CD8-positive, alpha-beta memory T cell (primary cell): ENCODE measurements at places on chromosomes 13 and 19.
A peak's percentile ranks its signal among the peaks of the same experiment; 100 is the strongest.

DNA sequence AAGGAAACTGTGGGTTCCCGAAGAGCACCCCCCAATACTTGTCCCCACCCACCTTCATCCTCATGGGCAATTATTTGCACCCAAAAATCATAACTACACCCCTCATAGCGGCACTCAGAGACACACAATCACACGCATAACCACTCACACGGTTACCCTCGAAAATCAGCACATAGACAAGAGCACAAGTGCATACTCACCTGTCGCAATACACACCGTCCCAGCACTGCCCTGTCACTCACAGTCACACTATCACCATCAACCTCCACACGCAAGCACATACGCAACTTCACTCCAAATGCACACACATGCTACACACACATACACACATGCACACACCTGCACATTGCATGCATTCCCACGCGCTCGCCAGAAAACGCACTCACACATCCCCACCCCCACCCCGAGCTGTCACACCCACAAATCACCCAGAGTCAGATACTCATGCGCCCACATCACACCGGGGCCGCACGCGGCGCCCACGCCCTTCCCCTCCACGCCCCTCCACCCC, 535 bp downstream of the COL5A3 start:
- no peak overlapping the region for H3K27ac ChIP-seq
- peaks cover 19% of the 10 kb centered on the region for H3K27me3 ChIP-seq
- H3K4me3 ChIP-seq: no peak overlapping the region
- H3K36me3 ChIP-seq: no peaks in the 10 kb centered on the region

DNA sequence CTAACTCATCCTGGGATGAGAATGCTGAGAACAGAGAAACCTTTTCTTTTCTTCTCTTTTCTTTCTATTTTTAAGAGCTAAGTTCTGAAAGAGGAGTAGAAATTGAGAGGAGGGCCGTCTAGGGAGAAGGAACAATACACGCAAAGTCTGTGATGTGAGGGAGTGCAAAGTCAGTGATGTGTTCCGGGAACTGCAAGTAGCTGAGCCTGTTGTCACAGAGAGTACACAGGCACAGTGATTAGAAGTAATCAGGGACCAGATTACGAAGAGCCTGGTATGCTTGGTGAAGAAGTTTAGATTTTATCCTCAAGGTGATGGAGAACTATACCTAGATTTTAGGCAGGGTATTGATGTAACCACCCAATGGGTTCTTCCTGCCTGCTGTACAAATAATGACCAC, 32.0 kb upstream of the CXCL17 start:
- no peak for DNase-seq
- no peaks in the 10 kb centered on the region for H3K27me3 ChIP-seq
- no peaks in the 10 kb centered on the region for H3K36me3 ChIP-seq
- no peak overlapping the region for H3K27ac ChIP-seq

- H3K4me1 ChIP-seq: peaks cover 33% of the 10 kb centered on the region
- DNase-seq: no peak
- H3K4me3 ChIP-seq: no peak overlapping the region
- H3K27me3 ChIP-seq: no peaks in the 10 kb centered on the region
- H3K27ac ChIP-seq: no peak overlapping the region
Measured at GRCh38 chr19:48615231-48616040, 560 bp upstream of the FAM83E start.

GRCh38 chr19:4516199-4516938, 1.9 kb downstream of the PLIN4 start:
- H3K27me3 ChIP-seq: no peaks in the 10 kb centered on the region
- H3K27ac ChIP-seq: no peak overlapping the region
- DNase-seq: no peak
- no peak overlapping the region for H3K4me3 ChIP-seq

GRCh38 chr19:40933025-40933424, 51.0 kb upstream of the CYP2A7 start:
- no peaks in the 10 kb centered on the region for H3K36me3 ChIP-seq
- no peaks in the 10 kb centered on the region for H3K27me3 ChIP-seq
- no peak overlapping the region for H3K4me3 ChIP-seq
- no peaks in the 10 kb centered on the region for H3K4me1 ChIP-seq
- H3K27ac ChIP-seq: no peak overlapping the region
- no peak for DNase-seq

DNA sequence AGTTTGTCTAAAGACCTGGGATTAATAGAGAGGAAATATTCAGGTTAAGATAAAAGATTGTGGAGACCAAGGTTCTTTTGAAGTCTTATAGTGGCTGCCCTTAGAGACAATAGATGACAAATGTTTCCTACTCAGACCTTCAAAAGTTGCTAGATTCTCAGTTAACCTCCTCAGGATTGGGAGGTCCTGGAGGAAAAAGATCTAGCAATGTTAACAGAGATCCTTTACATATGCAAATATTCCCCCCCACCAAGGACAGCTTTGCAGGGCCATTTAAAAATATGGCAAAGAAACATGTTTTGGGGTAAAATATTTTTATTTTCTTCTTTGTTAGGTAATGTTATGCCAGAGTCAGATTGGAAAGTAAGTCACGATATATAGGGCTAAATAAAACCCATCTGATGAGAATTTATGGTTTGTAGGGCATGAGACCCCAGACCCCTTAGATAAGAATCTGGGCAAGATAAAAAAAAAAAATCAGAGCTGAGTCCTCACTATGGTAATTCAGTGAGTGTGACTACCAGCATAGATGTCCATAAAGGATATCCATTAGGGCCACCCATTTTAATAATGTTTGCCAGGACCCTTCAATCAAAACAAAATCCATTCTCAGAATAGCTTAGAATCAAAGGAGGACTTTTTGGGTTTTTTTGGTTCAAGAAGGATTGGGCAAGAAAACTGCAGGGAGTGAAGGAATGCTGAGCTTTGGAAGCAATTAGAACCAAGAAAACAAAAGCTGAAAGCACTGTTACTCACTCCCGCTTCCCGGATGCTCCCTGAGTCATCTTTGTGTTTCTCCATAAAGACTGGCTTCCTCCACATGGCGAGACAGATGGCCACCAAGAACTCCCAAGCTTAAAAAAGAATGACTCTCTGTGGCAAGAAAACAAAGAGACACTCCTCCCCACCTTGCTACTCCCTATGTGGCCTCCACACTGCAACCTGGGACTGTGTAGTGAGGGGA, 28.2 kb downstream of the VSTM1 start:
- no peak for DNase-seq
- H3K27ac ChIP-seq: no peak overlapping the region
- no peaks in the 10 kb centered on the region for H3K27me3 ChIP-seq
- no peaks in the 10 kb centered on the region for H3K36me3 ChIP-seq

GRCh38 chr13:97719736-97720135, 233.7 kb upstream of the IPO5 start:
- DNase-seq: no peak
- no peaks in the 10 kb centered on the region for H3K4me1 ChIP-seq
- H3K27me3 ChIP-seq: no peaks in the 10 kb centered on the region
- H3K4me3 ChIP-seq: no peak overlapping the region

- H3K27me3 ChIP-seq: no peaks in the 10 kb centered on the region
- no peaks in the 10 kb centered on the region for H3K4me1 ChIP-seq
- no peak overlapping the region for H3K4me3 ChIP-seq
- no peak for DNase-seq
- no peak overlapping the region for H3K27ac ChIP-seq
Measured at GRCh38 chr13:35285677-35286076, 190.8 kb downstream of the MAB21L1 start.

- H3K36me3 ChIP-seq: no peaks in the 10 kb centered on the region
- no peak overlapping the region for H3K4me3 ChIP-seq
- peak; percentile 45 for DNase-seq
- H3K27ac ChIP-seq: no peak overlapping the region
Measured at GRCh38 chr19:4730740-4731171, 7.1 kb upstream of the DPP9 start.

GRCh38 chr19:46722421-46723022, 5.6 kb upstream of the PRKD2 start:
- no peak overlapping the region for H3K27ac ChIP-seq
- peaks cover 21% of the 10 kb centered on the region for H3K4me1 ChIP-seq
- H3K36me3 ChIP-seq: peaks cover 33% of the 10 kb centered on the region
- no peaks in the 10 kb centered on the region for H3K27me3 ChIP-seq
- DNase-seq: no peak

DNA sequence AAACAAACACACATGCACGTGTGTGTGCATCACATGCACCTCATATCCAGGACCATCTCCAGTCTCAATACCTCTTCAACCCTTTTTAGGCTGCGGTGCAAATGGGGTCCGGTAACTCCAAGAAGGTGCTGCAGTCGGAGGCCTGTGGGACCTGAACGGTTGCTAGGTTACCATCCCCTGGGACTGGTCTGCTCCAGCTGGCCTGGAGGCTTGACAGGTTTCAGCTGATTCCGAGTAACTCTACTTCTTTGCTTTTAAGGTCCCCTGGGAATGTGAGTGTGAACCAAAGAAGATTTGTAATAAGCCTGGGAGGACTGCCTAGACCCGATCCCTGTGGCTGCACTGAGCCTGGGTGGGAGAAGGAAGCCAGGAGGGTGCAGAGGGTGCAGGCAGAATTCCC, 117.5 kb downstream of the CCNA1 start:
- H3K27ac ChIP-seq: no peak overlapping the region
- H3K4me3 ChIP-seq: no peak overlapping the region
- H3K36me3 ChIP-seq: no peaks in the 10 kb centered on the region
- no peaks in the 10 kb centered on the region for H3K4me1 ChIP-seq
- no peak for DNase-seq
- no peaks in the 10 kb centered on the region for H3K27me3 ChIP-seq

DNA sequence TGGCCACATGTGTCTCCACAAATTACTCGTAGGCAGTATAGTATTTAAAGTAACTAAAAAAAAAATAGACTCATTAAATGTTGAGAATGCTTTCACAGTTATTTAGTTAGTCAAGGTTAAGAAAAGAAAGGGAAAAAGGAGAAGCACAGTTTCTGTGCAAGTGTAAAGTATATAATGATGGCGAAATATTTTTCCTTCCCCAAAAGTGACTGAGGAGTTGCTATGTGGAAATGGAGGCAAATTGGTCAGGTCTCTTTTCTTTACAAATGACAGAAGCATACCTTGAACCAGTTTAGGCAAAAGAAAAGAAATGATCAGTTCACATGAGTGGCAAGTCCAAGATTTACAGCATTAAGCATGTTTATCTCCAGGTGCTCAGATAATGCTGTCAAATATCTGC, 18.0 kb downstream of the CSNK1A1L start:
- no peaks in the 10 kb centered on the region for H3K27me3 ChIP-seq
- no peak overlapping the region for H3K4me3 ChIP-seq
- H3K27ac ChIP-seq: no peak overlapping the region
- no peak for DNase-seq
- H3K4me1 ChIP-seq: no peaks in the 10 kb centered on the region

DNA sequence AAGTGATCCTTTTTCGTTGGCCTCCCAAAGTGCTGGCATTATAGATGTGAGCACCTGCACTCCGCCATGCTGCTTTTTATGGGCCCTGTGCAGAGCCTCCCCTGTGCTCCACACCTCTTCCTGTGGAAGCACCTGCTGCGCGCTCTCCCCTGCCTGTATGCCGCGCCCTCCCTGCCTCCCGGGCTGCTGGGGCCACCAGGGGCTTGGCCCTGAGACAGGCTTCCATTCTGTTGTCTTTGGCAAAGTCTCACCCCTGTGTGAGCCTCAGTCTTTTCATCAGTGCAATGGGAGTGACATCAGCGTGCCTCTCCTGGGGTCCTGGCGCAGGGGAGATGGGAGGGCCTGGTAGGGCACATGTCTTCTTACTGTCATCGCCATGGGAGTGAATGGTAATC, 1.3 kb downstream of the FAM174C start:
- H3K36me3 ChIP-seq: peaks cover 42% of the 10 kb centered on the region
- H3K27me3 ChIP-seq: no peaks in the 10 kb centered on the region
- DNase-seq: no peak
- H3K4me3 ChIP-seq: peak overlapping the region; percentile 74
- peak overlapping the region; percentile 92 for H3K27ac ChIP-seq
- H3K4me1 ChIP-seq: peaks cover 49% of the 10 kb centered on the region

DNA sequence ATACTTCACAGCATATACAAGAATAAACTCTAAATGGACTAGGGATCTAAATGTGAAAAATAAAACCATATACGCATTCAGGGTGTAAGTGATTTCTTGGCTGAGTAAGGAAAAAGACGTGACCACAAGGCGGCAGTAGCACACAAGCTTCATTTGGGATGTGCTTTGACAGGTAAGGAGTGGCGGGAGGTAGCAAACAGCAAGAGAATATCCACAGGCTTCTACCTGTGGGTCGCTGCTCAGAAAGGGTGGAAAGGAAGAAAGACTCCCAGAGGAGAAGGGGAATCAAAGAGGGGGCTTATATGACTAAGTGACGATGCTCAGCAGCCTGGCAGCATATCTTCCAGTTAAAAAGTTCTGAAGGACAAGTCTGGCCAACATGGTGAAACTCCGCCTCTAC, 2.5 kb upstream of the ZNF121 start:
- DNase-seq: peak; percentile 56
- no peak overlapping the region for H3K27ac ChIP-seq
- H3K4me3 ChIP-seq: no peak overlapping the region
- no peaks in the 10 kb centered on the region for H3K36me3 ChIP-seq
- peaks cover 19% of the 10 kb centered on the region for H3K4me1 ChIP-seq
- no peaks in the 10 kb centered on the region for H3K27me3 ChIP-seq

GRCh38 chr13:111661776-111662175, 341.3 kb downstream of the TEX29 start:
- no peaks in the 10 kb centered on the region for H3K27me3 ChIP-seq
- H3K4me3 ChIP-seq: no peak overlapping the region
- DNase-seq: no peak
- no peaks in the 10 kb centered on the region for H3K4me1 ChIP-seq
- H3K27ac ChIP-seq: no peak overlapping the region

DNA sequence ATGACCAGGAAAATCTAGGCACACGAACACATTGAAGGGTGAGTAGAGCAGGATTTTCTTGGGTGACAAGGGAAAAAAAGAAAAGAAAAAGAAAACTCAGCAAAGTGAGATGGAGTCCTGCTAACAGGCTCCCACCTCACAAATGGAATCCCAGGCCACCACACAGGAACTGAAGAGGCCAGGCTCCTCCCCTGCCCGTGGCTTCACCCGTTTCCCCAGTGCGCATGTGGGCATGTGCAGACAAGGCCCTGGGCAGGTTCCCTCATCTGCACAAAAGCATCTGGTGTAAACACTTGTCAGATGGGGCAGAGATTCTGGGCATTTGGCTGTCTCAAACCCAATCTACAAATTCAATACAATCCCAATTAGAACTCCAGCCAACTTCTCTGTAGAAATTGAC, 24.5 kb downstream of the CFAP97D2 start:
- no peak for DNase-seq
- no peaks in the 10 kb centered on the region for H3K27me3 ChIP-seq
- H3K27ac ChIP-seq: no peak overlapping the region
- no peaks in the 10 kb centered on the region for H3K36me3 ChIP-seq
- peaks cover 18% of the 10 kb centered on the region for H3K4me1 ChIP-seq
- no peak overlapping the region for H3K4me3 ChIP-seq

DNA sequence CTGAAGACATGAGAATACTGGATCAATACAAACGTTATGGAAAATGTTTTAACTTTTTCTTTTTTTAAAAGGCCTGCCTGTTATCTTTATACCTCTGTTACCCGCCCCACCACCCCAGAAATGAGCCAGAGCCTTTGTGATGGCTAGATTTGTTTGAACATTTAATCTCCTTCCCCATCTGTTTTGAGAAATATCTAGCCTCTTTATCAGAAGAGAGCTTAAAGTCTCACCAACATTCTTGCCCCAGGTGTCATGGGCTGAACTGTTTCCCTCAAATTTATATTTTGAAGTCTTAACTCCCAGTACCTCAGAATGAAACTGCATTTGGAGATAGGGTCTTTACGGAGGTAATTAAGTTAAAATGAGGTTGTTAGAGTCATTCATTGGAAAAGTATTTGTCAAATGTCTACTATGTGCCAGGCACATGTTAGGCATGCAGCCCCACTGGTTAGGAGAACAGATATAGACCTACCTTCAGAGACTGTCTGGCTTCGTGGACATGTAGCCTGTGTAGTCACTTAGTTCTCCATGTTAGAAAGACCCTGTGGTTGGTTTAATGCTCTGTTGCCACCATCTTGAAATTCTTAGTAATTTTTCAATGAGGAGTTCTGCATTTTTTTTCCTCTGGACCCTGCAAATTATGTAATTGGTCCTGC, 6.3 kb upstream of the RB1 start:
- no peak overlapping the region for H3K4me3 ChIP-seq
- no peak overlapping the region for H3K27ac ChIP-seq
- no peak for DNase-seq
